NCI-H1436 treated with DMSO at 0.1 percent for 48 hours (cell line): ENCODE measurements at places on chromosomes 2 and 18.
A peak's percentile ranks its signal among the peaks of the same experiment; 100 is the strongest.

GRCh38 chr18:63795606-63796005, 20.4 kb downstream of the SERPINB7 start:
- DNase-seq: no peak

GRCh38 chr2:62966991-62967390, 83.6 kb upstream of the OTX1 start:
- DNase-seq: no peak

DNA sequence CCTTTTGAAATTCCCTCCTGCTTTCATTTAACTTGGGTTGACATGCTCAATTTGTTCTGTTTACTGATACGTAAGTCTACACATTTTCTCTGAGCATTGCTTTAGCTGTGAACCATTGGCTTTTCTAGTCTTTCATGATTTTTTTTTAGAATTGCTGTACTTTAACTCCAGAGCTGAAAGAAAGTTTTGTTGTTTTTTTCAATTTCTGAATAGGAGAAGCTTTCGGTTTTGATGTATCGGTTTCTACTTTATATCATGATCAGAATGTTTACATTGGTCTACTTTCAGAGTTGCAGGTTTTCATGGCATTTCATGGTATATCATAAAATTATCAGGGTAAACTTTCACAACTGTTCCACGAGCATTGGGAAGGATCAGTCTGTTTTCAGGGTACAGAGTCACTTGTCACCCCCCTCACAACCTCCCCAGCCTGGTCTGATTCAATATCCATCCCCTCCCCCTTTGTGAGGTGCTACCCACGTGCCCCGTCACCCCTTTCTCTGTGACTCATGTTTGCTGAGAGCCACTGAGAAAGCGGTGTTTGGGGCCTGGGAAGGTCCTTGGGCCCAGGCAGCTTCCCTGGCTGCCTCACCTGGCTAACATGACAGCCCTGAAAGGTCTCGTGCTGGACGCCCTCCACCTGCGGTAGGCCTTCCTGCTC, 7.0 kb downstream of the ASTL start:
- DNase-seq: no peak

- DNase-seq: no peak
These were observed 72.8 kb upstream of the TGFA start for GRCh38 chr2:70626254-70626990.

DNA sequence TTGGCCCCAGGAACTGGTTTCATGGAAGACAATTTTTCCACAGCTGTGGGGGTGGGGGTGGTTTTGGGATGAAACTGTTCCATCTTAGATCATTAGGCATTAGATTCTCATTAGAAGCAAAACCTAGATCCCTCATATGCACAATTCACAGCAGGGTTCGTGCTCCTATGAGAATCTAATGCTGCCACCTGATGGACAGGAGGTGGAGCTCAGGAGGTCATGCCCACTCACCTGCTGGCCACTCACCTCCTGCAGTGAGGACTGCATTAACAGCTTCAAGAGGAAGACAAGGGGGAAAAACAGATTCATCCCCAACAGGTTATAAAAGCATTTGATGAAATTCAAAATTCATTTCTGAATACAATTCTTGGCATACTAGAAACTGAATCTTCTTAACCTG, 38.5 kb downstream of the THAP4 start:
- DNase-seq: no peak

DNA sequence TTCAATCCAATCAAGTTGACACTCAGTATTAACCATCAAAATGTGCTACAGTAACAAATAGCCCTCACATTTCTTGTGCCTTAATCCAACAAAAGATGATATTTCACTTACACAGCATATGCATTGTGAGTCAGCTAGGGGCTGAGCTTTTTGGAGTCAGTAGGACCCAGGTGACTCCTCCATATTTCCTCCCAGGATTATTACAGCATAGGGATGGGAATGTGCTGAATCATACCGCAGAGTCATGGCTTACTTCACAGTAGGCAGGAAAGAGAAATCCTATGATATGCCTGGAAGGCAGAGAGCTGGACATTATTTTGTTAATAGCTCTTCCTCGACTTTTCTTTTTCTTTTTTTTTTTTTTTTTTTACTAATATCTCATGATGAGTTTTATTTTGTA, 153.3 kb downstream of the TMEM182 start:
- no peak for DNase-seq

DNA sequence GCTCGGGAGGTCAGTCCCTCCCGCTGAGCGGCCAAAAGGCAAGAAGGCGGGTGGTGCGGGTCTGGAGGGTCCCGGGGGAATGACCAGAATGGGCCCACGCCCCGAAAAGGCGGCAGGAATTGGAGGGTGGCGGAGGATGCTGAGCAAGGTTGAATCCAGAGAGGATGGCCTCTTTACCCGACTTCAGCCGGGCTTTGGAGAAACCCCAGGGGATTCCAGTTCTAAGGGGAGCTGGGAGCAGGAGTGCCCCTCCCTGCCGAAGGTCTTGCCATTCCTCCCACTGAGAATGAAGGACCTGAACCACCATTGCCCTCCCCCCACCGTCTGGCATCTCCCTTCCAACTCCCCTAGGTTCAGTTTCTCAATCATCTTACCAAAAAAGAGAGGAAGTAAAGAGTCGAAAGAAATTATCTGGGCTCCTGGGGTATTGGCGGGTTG, 38.9 kb upstream of the ATP6V1B1 start:
- no peak for DNase-seq

DNA sequence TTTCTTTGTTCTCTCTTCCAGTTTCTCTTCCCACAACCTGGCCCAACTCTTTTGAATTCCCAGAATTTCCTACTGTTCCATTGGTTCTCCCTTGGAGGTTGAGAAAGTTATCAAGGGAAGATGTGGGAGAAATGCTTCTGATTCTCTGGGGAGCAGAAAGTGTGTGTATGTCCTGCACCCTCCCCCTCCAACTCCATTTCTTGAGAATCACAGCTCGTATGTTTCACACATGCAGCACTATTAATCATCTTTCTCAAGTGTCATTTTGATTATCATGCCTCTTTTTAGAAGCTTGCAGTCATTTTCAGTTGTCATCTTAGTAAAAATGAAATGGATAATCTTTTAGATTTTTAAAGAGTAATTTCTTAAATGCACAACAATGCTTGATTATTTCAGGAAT, 296.8 kb upstream of the SLC39A10 start:
- no peak for DNase-seq

DNA sequence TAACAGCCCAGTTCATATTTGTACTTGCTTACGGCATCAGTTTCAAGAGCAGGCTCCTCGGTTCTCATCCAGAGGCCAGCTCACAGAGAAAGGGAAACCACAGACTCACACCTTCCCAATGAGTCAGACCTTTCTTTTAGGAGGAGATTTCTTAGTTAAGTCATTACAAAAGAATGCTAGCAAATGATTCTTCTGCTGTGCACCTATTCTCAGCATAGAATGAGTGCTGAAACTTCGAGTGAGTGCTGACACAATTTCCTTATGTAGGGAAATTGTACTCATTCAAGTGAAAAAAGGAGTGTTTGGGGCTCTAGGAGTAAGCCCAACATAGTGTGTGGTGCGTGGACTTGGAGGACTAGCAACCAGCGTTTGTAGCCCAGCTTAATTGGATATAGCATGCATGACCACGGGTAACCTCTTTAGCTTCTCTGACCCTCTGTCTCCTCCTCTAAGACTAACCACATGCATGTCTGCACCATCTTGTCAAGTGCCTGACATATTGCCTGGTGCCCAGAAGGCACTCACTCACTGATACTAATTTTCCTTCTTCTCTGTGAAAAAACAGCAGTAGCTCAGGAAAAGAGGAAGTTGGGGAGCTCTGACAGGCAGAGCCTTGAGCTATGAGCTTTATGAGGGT, 87.0 kb downstream of the ALPK2 start:
- no peak for DNase-seq

GRCh38 chr2:55948176-55948923, 24.8 kb upstream of the EFEMP1 start:
- no peak for DNase-seq

DNA sequence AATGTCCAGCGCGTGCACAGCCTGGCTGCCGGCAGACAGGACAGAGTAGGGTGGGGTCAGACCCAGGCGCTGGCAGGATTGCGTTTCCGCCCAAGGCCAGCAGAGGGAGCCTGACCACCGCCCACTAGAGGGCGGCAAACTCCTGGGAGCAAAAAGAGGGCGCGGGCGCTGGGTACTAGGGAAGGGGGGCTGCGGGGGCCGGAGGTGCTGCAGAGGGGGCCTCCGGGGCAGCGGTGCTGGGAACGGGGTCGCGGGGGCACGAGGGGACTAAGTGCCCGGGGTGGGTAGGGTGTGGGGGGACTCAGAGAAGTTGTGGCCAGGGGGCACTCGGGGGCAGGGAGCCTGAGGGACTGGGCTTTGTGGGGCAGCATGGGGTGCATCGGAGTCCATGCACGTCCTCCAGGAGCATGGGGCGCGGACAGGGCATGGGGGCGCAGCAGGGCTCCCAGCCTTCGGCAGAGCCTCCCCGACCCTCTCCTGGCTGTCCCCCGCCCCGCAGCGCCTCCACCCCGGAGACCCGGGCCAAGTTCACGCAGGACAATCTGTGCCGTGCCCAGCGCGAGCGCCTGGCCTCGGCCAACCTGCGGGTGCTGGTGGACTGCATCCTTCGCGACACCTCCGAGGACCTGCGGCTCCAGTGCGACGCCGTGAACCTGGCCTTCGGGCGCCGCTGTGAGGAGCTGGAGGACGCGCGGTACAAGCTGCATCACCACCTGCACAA, 3.2 kb downstream of the TEKT4 start:
- no peak for DNase-seq

GRCh38 chr2:174835797-174836255, 71.6 kb upstream of the CHRNA1 start:
- no peak for DNase-seq

- DNase-seq: no peak
These were observed 152.9 kb downstream of the MYO3B start for GRCh38 chr2:170330881-170331280.

GRCh38 chr2:3885629-3886628, 182.6 kb downstream of the DCDC2C start:
- DNase-seq: no peak

- no peak for DNase-seq
These were observed 33.1 kb downstream of the ADRA2B start for GRCh38 chr2:96083064-96083939.

GRCh38 chr2:42747422-42747821, 16.5 kb downstream of the OXER1 start:
- DNase-seq: no peak

GRCh38 chr2:236236559-236237452, 27.4 kb downstream of the ASB18 start:
- no peak for DNase-seq

DNA sequence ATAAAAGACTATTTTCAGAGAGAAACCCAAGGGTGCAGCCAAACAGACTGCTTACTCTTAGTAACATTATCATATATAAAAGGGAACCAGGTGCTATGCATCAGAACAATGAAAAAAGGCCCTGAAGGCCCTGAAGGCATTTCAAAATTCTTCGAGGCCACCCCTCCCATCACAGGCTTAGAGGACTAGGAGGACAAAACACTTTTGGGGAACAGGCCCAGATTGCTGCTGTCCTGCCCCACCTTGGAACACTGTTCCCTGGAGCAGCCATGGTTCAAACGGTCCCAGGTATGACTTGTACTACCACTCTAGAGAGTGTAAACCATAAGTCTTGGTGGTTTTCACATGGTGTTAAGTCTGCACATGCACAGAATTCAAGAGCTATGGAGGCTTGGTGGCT, 2183.1 kb upstream of the CELF4 start:
- no peak for DNase-seq

- no peak for DNase-seq
These were observed 1061.6 kb upstream of the FAM98A start for GRCh38 chr2:34660741-34661140.

- no peak for DNase-seq
These were observed at the start of gene HOXD4 for GRCh38 chr2:176151442-176152287. TSS of gene HOXD4 (plus strand) at chr2:176151550. CDS start at chr2:176151634, 84 bp downstream.

- DNase-seq: no peak
These were observed 91.7 kb downstream of the MDH1 start for GRCh38 chr2:63680455-63680854.

GRCh38 chr2:57869758-57870344, 176.8 kb upstream of the VRK2 start:
- DNase-seq: no peak

DNA sequence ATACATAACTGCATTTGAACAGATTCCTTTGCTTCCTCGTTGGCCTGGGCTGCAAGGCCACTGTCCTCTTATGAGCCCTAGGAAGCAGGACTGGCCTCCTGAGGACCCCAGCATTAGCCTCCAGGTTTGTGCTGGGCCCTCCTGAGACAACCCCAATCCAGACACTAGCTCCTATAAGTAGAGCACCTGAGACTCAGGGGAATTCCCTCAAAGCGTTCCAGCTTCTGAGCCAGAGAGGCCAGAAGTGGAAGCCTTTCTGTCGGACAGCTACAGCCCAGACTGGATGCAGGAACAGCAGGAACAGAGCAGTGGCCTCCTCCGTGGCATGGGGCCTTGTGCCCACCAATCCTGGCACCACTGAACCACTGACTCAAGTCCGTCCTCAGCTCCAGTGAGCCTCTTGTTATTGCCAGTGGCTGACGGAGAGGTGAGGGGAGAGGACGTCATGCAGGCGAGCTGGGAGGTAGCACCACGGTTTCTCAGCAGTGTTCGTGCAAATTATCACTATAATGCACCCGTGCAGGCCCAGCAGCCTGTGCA, 67.2 kb downstream of the NPAS2 start:
- DNase-seq: no peak

GRCh38 chr18:58322464-58322863, 278.4 kb downstream of the NEDD4L start:
- DNase-seq: no peak

GRCh38 chr2:148022351-148022750, 1.5 kb downstream of the MBD5 start:
- no peak for DNase-seq

- DNase-seq: no peak
These were observed 20.0 kb downstream of the FOSL2 start for GRCh38 chr2:28412625-28413151.

DNA sequence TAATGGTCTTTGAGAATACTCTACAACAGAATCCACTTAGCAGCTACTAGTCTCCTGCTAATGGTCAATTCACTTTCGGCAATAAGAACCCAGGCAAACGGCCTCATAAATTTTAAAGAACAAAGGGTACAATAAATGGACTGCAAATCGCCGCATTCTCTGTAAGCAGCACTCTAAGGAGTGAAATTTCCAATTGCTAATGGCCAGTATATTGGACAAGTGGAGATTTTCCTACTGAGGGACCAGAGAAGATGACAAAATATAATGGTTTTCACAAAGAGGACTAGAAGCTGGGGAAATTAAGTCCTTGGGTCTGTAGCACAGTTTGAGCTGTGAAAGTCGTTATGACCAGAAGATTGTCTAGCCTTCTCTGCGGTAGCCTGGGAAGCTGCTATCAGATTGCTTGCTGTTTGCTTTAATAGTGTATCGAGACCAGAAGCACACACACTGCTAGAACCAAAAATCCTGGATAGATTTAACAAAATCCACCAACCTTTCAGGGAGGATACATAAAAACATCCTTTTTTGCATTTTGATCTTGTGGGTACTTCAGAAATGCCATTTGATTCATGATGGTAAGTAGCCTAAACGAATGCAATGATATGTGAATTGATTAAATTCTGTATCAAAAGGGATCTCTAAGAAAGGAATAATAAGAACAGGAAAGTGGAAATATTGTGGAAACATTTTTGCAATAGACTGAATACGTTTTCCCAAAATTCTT, 53.6 kb upstream of the ATP8B1 start:
- peak; percentile 81 for DNase-seq

GRCh38 chr2:71832844-71833243, 314.8 kb downstream of the CYP26B1 start:
- no peak for DNase-seq

- DNase-seq: no peak
These were observed 101.2 kb downstream of the ZNF519 start for GRCh38 chr18:14031053-14031452.

GRCh38 chr2:58266211-58266610, 25.1 kb upstream of the FANCL start:
- DNase-seq: no peak
